Aorta (tissue), 5 donors: ENCODE measurements at places on chromosomes 1 and 21. TPM values are rescaled to one million over a fixed set of nuclear protein-coding genes. Genes with fewer than 3 reads are reported as not detected.

Gene KLHDC9
- 0.78 TPM for total RNA-seq

Gene ETV3L
- total RNA-seq, result not detected

Gene HSD3B2
- total RNA-seq, result not detected

Gene C1orf141
- not detected for total RNA-seq

Gene FBXO2
- total RNA-seq, result 9.8 TPM

Gene COP1
- 39.2 TPM for total RNA-seq

Gene RIPK4
- 3.0 TPM for total RNA-seq

Gene LCE3E
- total RNA-seq, result not detected

Gene TMEM82
- not detected for total RNA-seq

Gene AADACL3
- not detected for total RNA-seq

Gene PTPN22
- total RNA-seq, result 4.7 TPM

- no peak for DNase-seq
These were observed 49.4 kb upstream of the PARP1 start for GRCh38 chr1:226457307-226457712.

DNA sequence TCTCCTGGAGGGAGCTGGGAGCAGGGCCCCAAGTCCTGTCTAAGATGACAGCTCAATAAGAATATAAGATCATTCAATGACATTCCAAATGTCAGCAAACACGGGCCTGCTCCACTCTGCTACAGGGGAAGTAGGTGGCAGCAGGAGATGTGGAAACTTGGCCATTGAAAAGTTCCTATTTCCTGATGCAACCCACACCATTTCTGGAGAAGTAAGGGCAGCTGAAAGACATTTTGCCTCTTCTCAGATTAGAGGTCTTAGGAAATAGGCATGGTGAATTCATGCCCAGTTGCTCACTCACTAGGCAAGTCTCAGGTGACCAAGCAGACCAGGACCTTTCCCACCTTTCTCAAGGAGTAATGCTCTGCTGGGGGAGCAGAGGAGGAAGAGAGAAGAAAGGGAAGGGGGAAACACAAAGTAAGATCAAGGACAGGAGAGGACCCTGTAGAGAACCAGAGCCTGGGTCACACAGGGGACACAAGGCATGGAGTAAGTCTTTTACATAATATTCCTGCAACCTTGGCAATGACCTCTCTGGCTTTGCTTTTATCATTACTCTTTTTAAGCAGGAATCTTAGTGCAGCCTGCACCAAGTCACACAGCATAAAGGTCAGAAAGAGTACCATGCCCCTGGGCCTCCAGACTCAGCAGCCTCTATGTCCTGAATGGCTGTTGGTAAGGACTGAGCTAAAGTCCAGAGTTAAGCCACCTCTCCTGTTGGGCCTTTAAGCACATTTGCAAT, 68.9 kb downstream of the DMAP1 start:
- DNase-seq, result no peak

DNA sequence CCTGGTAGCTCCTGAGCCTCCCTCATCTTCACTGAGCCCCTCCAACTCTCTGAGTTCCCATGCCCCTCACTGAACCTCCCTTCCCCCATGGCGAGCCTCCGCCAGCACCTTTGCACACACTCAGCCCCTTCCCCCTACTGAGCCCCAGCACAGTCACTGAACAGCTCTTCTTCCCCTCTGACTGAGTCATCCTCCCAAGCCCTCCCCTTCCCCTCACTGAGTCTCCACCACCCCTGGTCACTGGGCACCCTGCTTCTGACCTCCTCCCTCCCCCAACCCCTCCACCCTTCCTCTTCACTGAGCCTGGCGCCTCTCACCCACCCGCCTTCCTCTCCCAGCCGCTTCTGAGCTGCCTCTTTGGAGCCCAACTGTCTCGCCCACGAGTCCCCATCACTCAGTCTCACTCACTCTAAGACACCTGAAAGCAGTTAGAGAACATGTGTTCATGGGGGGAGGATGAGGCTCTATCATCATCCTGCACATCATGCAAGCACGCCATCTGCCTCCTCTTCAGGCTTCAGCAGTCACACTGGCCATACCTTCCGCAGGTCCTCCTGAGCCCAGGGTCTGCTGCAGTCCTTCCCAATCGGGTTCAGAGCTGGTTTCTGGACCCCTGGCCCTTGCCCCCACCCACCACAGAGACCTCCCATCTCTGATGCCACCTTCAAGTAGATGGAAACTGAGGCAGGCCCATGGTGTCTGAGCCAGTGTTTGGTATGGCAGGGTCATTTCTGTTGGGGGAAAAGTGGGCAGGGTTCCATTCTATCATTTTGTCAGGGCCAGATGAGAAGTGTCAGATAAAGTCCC, 2.0 kb upstream of the TRNP1 start:
- no peak for DNase-seq

DNA sequence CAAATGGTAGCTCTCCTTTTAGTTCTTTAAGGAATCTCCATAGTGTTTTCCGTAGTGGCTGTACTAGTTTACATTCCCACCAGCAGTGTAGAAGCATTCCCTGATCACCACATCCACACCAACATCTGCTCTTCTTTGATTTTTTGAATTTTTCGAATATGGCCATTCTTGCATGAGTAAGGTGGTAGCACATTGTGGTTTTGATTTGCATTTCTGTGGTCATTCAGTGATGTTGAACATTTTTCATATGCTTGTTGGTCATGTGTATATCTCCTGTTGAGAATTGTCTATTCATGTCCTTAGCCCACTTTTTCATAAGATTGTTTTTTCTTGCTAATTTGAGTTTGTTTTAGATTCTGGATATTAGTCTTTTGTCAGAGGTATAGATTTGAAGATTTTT, 84.6 kb upstream of the B3GALT2 start:
- DNase-seq, result no peak

GRCh38 chr1:160351629-160352028, 8.4 kb downstream of the NCSTN start:
- no peak for DNase-seq

GRCh38 chr1:113732802-113733201, 26.5 kb downstream of the PHTF1 start:
- DNase-seq, result no peak

DNA sequence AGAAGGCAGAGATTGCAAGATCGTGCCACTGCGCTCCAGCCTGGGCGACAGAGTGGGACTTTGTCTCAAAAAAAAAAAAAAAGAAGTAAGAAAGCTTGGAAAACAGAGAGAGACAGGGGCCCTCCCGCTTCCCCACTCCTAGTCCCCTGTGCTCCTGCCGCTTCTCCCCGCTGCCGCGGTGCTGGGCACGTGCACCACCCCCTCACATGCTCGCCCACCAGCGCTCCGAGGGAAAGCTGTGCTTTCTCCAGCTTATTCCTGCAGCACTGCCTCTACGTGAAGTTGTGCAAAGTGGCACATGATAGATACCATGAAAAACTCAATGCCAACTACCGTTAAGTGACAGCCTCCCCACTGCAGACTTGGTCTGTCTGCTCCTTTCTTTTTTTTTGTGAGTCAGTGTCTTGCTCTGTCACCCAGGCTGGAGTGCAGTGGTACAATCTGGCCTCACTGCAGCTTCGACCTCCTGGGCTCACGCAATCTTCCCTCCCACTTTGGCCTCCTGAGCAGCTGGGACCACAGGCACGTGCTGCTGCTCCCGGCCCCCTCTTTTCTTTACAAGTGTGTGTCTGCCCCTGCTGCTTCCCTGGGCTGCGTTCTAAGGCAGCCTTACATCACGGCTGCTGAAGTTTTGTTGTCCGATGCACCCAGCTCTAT, 15.4 kb downstream of the SLX9 start:
- DNase-seq, result peak; percentile 70

DNA sequence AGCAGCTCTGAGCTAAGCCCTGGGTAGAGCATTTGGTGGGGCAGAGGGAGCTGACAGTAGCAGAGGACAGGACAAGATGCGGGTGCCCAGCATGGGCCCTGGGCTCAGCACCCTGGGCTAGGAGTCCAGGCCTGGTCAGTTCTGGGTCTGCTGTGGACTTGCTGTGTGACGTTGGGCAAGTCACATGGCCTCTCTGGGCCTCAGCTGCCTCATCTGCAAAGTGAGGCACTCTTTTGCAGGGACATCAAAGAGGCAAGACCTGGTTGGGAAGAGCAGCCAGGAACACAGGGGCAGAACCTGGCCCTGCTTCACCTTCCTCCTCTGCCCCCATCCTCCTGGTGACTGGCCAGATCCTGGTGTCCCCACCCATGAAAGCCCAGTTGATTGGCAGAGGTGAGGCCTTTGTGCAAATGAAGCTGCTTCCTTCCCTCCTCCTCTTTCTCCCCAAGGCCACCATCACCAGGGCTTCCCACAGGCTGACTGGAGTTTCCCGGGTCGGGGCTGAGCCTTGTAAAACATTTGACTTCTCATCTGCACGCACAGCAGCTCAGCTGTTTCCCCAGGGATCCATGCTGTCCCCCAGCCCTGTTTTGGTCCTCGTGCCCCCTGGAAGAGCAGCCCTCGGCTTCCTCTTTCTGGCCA, 350.5 kb downstream of the MATN1 start:
- DNase-seq, result no peak

- DNase-seq, result no peak
These were observed 110.5 kb downstream of the CASZ1 start for GRCh38 chr1:10685808-10686403.

DNA sequence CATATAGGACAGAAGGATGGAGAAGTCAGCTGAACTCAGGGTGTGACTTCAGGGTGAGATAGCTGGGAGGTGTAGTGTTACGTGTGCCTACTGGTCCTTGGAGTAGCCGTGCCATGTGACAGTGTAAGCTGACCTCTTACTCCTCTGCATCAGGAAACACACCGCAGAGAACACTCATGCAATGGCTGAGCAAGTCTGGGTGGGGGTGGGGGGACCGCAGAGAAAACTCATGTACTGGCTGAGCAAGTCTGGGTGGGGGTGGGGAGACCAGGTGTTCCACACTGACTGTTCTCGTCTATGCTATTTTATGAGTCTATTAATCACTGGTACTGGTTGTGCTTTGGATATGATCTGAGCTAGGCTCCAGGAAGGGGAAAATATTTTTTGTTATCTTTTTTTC, 233.1 kb downstream of the PAPPA2 start:
- no peak for DNase-seq

DNA sequence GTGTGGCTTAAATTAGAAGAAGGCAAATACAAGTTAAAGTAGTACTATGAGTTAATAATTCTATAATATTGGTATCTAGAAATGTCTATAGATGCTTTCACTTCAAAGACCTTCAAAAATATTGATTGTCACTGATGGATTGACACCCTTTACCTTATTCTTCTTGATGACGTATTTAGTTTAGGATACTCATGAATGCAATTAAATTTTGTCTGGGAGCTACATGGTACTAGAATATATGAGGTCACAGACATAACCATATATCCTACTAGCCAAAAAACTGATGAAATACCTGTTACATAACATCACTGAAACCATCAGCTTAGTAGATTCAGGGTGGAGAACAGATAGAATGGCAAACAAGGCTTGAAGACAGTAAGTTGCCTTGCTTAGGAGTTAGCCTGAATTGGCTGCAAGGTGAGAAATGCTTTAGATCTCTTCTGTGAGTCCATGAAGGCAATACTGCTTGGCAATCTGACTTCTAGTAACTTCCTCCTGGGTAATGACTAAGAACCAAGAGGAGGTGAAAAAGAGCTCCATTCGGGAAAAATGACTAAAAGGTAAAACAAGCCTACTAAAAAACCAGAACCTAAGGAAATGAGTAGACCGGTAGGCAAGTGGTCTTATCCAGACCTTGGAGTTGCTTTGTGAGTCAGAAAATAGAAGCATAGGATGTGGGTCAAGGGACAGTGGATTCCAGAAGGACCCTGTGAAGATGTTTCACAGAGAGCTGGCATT, 16.9 kb upstream of the ARHGAP29 start:
- DNase-seq, result no peak

DNA sequence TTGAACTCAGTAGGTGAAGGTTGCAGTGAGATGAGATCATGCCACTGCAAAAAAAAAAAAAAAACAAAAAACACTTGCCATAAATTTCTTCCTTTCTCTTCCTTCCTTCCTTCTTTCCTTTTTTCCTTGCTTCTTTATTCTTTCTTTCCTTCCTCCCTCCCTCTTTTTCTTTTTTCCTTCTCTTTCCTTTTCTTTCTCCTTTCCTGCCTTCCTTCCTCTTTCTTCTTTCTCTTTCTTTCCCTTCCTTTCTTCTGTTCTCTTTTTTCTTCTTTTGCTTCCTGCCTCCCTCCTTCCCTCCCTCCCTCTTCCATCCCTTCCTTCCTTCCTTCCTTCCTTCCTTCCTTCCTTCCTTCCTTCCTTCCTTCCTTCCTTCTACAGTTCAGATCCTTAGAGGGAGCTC, 71.2 kb downstream of the LYPLAL1 start:
- no peak for DNase-seq

GRCh38 chr1:226327761-226328162, 18.8 kb upstream of the LIN9 start:
- no peak for DNase-seq
